ENCODE measurements at places on chromosomes 5 and 9. TPM values are rescaled to one million over a fixed set of nuclear protein-coding genes. Genes with fewer than 3 reads are reported as not detected.
A peak's percentile ranks its signal among the peaks of the same experiment; 100 is the strongest.

GRCh38 chr5:6572086-6572824, 60.6 kb downstream of the NSUN2 start:
- H3K4me3 ChIP-seq, result no peak overlapping the region
- no peak for DNase-seq
- no peak overlapping the region for H3K27ac ChIP-seq

DNA sequence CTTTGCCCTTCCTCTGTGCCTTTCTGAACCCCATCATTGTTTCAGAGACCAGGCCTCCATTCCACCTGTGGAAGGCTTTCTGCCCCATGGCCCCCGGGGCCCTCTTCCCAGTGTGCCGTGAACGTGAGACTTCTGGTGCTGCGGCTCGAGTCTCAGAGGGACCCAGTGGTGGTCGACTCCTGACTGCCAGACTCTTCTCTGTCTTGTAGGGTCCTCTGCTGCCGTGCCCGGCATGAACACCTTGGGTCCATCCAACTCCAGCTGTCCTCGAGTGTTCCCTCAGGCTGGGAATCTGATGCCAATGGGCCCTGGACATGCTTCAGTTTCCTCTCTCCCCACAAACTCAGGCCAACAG, 20.1 kb upstream of the LTC4S start:
- H3K36me3 ChIP-seq, result peaks cover 16% of the 10 kb centered on the region
- DNase-seq, result no peak
- H3K4me1 ChIP-seq, result no peaks in the 10 kb centered on the region
- no peak overlapping the region for H3K4me3 ChIP-seq
- no peak overlapping the region for H3K27ac ChIP-seq
- H3K27me3 ChIP-seq, result no peaks in the 10 kb centered on the region

DNA sequence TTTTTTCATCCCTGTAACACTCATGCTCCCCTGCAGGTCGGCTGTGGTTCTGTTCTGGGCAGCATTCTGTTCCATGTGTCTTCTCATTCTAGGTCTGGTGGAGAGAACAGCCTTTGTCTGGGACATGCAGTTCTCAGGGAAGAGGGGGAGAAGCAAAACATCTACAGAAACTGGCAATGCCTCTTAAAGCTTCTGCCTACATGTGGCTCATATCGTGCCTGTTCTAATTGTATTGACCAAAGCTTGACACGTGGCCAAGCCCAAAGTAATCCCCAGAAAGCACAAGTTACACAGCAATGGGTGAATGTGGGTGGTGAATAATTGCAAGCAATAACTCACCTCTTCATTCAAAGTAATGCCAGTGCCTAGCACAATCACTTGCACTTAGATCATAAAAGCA, 218.2 kb upstream of the IL12B start:
- no peaks in the 10 kb centered on the region for H3K27me3 ChIP-seq
- H3K4me3 ChIP-seq, result no peak overlapping the region
- H3K36me3 ChIP-seq, result no peaks in the 10 kb centered on the region

GRCh38 chr5:168969326-168969886, 331.5 kb downstream of the SLIT3 start:
- no peaks in the 10 kb centered on the region for H3K36me3 ChIP-seq
- no peak overlapping the region for H3K4me3 ChIP-seq
- no peaks in the 10 kb centered on the region for H3K27me3 ChIP-seq
- no peak for DNase-seq

GRCh38 chr5:4720831-4721230, 419.3 kb upstream of the ADAMTS16 start:
- no peaks in the 10 kb centered on the region for H3K36me3 ChIP-seq
- H3K27ac ChIP-seq, result no peak overlapping the region
- no peaks in the 10 kb centered on the region for H3K27me3 ChIP-seq
- DNase-seq, result peak; percentile 63

- no peak overlapping the region for H3K27ac ChIP-seq
- DNase-seq, result peak; percentile 36
- no peaks in the 10 kb centered on the region for H3K27me3 ChIP-seq
- no peaks in the 10 kb centered on the region for H3K36me3 ChIP-seq
Observed at GRCh38 chr9:129270903-129271431, 92.9 kb upstream of the IER5L start.

- no peak overlapping the region for H3K4me3 ChIP-seq
- no peaks in the 10 kb centered on the region for H3K4me1 ChIP-seq
- DNase-seq, result no peak
- H3K36me3 ChIP-seq, result no peaks in the 10 kb centered on the region
- H3K27ac ChIP-seq, result peak overlapping the region; percentile 92
Observed at GRCh38 chr9:113503131-113503541, 39.6 kb downstream of the RGS3 start.

GRCh38 chr5:167900340-167900935, 391.0 kb upstream of the WWC1 start:
- DNase-seq, result no peak
- no peaks in the 10 kb centered on the region for H3K36me3 ChIP-seq
- H3K27me3 ChIP-seq, result no peaks in the 10 kb centered on the region
- no peaks in the 10 kb centered on the region for H3K4me1 ChIP-seq

DNA sequence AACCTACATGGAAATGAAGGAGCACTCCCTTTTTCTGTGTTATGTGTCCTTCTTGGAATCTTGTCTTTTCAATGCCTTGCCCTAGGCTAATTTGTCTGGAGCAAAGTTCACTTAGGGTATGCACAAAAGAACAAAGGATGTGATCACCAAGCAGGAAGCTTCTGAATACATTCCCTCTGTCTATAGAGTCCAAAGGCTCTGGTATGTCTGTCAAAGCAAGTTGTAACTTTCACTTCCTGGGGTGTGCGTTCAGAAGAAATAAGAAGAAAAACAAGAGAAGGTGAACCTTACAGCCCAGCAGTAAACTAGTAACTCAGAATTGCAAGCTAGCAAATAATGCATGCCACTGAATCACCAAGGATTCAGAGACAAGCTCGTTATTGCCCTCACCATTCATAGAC, 31.7 kb upstream of the CDH6 start:
- DNase-seq, result no peak
- no peaks in the 10 kb centered on the region for H3K27me3 ChIP-seq
- no peak overlapping the region for H3K27ac ChIP-seq
- no peaks in the 10 kb centered on the region for H3K4me1 ChIP-seq
- H3K4me3 ChIP-seq, result no peak overlapping the region
- no peaks in the 10 kb centered on the region for H3K36me3 ChIP-seq

GRCh38 chr9:14812806-14813205, 90.3 kb upstream of the CER1 start:
- no peaks in the 10 kb centered on the region for H3K4me1 ChIP-seq
- no peaks in the 10 kb centered on the region for H3K27me3 ChIP-seq
- H3K4me3 ChIP-seq, result no peak overlapping the region
- H3K27ac ChIP-seq, result no peak overlapping the region

DNA sequence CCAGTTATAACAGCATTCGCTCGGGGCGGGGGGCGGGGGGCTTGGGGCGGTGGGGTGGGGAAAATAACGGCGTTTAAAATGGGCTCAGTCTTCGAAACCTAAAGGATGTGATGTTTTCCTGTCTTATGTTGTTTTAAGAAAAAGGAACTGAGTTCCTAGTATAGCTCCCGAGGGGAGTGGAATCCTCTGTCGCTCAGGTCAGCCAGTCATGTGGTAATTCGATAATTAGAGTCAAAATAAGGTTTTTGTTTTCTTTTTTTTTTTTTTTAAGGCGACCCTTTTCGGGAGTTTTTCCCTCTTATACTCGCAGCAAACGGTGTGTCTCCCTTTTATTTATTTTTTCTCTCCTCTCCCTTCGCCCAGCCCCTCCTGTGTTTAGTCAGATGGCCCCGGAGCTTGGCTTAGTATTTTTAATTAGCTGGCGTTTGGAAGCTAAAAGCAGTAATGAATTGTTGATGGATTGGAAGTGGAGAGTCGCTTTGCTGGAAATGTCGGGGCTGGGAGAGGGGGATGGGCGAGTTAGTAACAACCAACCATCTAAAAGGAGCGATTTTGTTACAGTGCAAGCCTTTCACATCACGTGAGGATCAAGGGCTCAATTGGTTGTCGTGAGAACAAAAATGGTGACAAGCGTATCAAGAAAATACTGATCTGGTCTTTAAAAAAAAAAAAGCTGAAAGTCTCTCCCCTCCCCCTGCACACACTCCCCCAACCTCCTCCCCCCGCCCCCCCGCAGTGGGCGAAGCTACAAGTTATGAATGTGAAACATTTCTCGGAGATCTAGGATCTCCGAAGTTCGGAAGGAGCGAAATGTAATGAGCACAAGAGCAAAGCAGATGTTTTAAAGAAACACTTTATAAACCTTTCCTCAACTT, 714 bp upstream of the ZNF608 start:
- peak overlapping the region; percentile 70 for H3K4me3 ChIP-seq
- H3K36me3 ChIP-seq, result no peaks in the 10 kb centered on the region
- no peaks in the 10 kb centered on the region for H3K4me1 ChIP-seq
- peak; percentile 77 for DNase-seq
- peak overlapping the region; percentile 60 for H3K27ac ChIP-seq

TLX3 gene
- total RNA-seq, result not detected

UBE2B gene
- 99.2 TPM for total RNA-seq

LOX gene
- 40.9 TPM for total RNA-seq

Data from aorta (tissue), 5 donors.